ENCODE measurements at places on chromosomes 4 and X.

- no peak for DNase-seq
Measured at GRCh38 chr4:94650134-94650495, 107.6 kb upstream of the BMPR1B start.

DNA sequence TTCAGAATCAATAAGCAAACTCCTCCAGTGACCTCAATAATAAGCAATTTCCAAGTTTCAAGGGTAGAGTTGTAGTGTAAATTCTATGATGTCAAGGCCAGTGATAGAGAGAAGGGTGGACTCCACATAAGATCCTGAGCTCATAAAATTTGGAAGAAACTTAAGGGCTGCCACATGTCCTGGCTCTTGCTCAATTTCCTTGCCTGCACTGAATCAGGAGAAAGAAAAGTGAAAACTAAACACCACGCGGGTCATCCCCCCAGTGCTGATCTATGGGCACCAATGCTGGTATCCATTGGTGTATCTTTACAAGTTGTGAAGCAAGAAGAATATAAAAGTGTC lies 392.0 kb upstream of the INTU start:
- DNase-seq: no peak

DNA sequence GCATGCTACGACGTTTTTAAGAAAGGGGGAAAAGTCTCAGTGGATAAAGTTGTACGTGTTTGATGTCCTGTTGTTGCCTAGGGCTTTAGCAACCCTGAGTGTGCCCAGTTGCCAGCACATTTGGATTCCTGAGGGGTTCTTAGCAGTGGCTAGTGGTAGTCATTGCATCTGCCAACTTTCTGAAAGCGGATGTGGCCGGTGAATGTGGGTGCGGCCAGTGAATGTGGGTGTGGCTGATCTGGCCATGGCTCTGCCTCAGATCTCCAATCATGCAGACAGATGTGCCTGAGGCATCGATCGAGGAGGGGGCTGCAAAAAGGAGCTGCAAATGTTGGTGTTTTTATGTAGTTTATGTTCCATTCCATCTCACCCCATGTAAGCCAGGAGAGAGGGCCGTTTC lies 41.5 kb upstream of the FAT1 start:
- DNase-seq: no peak

GRCh38 chr4:163548481-163549243 lies 54.2 kb downstream of the TMA16 start:
- no peak for DNase-seq

DNA sequence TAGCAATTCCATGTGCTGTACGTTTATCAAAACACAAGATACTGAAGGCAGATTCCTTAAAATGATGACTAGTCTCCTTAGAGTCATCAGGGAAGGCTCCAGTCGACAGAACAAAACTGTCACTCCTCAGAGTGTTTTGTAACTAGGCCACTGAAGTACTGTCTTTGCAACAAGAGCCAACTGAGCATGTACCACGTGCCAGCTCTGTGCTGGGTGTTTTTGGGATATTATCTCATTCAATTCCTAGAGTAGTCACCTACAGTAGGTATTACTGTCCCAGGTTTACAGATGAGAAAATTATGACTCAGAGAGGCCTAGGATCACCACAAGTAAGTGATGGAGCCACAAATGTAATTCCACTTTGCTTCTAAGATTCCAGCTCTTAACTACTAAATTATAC lies 18.3 kb upstream of the NUP54 start:
- DNase-seq: no peak

DNA sequence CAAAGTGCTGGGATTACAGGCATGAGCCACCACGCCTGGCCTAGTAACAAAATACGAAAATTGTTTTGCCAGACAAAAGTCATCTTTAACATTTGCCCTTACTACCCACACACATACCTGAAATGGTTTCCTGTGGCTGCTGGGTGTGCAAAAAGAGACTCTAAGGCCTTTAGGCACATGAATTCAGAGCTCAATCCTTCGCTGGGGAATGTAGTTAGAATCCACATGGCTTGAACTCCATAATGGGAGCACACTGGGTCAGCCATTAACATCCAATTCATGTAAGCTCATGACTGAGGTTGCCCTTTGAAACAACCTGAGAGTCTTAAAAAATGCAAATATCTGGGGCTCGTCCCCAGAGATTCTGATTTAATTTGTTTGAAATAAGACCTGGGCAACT lies 87.8 kb downstream of the HPGD start:
- DNase-seq: no peak

- no peak for DNase-seq
Measured at GRCh38 chrX:120429776-120430540, 39.1 kb downstream of the LAMP2 start.

GRCh38 chrX:13764765-13765164 lies 30.2 kb downstream of the OFD1 start:
- no peak for DNase-seq

DNA sequence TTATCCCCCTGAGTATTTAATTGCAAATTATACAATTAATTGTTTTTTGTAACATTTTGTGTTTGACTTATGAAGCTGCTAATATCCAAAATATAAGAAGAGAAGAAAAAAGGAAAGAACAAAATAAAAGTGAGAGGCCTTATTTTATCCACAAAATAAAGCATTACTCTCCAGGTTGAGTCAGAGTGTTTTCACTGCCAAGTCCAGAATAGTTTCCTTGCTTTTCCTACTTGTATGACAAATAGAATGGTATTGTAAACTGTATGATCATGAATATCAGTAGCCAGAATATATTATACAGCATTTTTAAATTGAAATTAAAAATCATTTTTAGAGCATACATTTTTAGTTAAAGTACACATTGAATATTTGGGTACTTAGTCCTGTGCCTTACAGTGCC lies 237.8 kb downstream of the NDST4 start:
- no peak for DNase-seq

DNA sequence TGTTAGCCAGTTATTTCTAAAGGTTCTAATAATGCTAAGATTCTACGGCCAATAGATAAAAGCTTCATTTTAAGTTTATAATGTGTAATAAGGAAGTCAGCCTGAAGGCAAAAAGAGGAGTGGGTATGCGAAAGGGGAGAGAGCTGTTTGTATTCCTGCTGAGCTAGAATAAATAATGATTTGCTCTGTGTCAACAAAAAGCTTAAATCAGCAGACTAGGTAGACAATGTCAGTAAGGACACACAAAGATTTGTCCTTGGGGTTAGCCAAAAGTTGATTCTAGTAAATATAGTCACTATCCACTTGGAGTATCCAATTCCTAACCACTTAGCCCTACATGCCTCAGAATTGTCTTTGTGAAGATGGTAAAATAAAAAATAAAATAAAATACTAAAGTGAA lies 90.3 kb upstream of the GRIA3 start:
- DNase-seq: no peak

DNA sequence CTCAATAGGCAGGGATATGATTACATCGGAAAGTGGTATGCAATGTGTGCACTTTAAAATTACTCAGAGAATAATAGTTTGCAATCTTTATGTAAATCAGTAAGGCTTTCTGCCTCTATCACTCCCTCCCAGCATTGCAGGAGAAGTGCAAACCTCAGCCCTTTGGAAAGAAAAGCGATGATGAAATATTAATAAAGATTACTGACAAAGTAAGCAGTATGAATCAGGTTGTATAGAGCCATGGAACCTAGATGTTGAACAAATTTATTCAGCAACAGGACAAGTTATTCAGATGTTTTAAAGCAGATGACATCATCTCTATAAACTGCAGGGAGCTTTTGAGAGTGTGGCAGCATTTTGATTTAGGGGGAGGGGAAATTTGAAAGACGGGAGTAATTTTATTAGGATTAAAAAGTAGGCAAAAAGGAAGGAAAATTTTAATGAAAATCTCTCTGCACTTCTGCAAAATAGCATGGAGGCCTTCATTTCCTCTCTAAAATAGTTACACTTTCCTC lies 631.7 kb upstream of the GRIA3 start:
- no peak for DNase-seq

GRCh38 chr4:186134257-186134656 lies 29.8 kb downstream of the FAM149A start:
- DNase-seq: no peak

DNA sequence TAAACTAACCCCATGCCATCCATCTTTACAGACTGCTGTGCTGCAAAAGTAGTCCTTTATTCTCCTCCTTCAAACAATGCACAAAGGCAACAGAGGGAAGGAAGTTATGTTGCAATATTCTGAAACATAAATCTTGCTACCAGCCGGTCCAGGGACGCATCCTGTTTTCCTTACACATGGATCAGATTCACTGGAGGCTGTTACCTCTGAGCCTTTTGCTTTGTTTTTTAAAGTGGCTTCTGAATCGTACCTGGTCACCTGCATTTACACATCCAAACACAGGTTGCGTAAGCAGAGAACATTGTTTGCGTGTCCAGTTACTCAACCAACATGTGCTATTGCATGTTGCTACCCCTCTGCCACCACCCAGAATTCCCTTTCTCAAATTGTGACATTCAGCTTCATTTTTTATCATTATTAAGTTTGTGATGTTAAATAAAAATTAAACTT lies 8.8 kb downstream of the PPARGC1A start:
- no peak for DNase-seq

DNA sequence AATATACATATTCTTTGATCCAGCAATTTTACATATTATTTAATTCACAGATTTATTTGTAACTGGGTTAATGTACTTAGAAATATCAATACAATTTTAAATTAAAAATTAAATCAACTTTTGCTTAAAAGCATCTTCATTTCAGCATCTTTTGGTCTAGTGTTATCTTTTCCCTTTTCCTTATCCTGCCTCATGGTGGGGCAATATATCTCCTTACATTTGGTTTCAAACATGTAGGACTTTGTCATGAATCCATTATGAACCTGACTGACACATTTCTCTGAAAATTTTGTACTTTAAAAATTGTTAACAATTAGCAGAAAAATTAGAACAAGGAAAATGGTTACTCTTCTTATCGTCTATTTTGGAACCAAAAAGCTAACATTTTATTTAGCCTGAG lies 42.8 kb upstream of the ANK2 start:
- no peak for DNase-seq

DNA sequence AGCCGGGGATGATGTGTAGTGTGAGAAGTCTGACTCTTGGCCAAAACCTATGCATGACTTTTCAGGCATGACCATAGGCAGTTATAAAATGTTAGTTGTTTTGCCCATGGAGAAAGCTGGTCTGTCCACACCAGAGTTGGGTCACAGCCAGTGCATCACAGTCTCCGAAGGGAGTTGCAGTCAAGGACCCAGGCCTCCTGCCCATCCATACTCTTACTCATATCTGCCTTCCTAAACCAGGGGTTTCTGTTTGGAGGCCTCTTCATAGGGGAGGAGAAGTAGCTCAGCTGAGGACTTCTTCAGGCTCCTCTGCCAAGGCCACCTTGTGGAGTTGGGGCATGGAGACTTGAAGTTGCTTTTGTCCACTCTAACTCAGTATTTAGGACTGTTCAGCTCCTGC lies 1008.3 kb downstream of the PCDH18 start:
- no peak for DNase-seq

- DNase-seq: no peak
Measured at GRCh38 chr4:592825-593520, 16.9 kb upstream of the TMEM271 start.

- no peak for DNase-seq
Measured at GRCh38 chrX:71514367-71515037, 18.4 kb upstream of the OGT start.

- no peak for DNase-seq
Measured at GRCh38 chrX:118720058-118720707, 7.2 kb upstream of the IL13RA1 start.

- no peak for DNase-seq
Measured at GRCh38 chr4:81319657-81320056, 104.6 kb upstream of the PRKG2 start.

DNA sequence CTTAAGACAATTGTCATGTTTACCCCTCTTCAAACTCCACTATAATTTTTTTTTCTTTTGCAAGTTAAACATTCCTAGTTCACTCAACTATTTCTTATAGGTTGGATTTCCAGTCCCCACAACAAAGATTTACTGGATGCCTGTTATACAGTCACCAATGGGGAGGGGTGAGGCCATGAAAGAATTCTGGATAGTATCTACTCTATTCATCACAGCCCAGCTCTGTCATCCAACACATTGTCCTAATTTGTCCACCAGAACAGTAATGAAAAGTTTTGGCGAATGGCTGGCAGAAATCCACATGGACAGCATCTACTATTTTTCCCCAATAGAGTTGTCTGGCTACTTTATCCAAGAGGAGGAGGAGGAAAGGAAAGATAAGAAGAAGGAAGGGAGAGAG lies 192.7 kb upstream of the S100G start:
- DNase-seq: no peak

GRCh38 chr4:10345381-10345784 lies 111.8 kb downstream of the ZNF518B start:
- DNase-seq: no peak

DNA sequence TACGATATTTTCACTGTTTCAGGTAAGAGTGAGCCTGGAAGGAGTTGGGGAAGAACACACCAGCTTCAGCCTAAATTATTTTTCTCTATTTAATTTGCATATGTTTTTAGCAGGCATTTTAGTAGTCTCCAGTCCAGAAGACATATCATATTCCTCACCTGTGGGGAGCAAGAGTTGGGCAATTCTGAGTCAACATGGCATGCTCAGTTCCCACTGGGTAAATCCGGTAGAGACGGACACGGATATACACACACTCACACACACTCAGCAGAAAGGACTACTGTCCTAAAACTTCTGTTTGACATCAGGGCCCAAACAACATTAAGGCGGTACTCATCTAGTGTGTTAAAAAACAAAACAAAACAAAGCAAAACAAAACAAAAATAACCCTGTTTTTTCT lies 4.9 kb upstream of the BEX4 start:
- DNase-seq: no peak

- DNase-seq: no peak
Measured at GRCh38 chr4:94369046-94369445, 26.4 kb upstream of the HPGDS start.

- DNase-seq: no peak
Measured at GRCh38 chr4:6116696-6117285, 83.6 kb downstream of the JAKMIP1 start.

GRCh38 chr4:56475917-56476316 lies 8.5 kb downstream of the SRP72 start:
- DNase-seq: no peak

DNA sequence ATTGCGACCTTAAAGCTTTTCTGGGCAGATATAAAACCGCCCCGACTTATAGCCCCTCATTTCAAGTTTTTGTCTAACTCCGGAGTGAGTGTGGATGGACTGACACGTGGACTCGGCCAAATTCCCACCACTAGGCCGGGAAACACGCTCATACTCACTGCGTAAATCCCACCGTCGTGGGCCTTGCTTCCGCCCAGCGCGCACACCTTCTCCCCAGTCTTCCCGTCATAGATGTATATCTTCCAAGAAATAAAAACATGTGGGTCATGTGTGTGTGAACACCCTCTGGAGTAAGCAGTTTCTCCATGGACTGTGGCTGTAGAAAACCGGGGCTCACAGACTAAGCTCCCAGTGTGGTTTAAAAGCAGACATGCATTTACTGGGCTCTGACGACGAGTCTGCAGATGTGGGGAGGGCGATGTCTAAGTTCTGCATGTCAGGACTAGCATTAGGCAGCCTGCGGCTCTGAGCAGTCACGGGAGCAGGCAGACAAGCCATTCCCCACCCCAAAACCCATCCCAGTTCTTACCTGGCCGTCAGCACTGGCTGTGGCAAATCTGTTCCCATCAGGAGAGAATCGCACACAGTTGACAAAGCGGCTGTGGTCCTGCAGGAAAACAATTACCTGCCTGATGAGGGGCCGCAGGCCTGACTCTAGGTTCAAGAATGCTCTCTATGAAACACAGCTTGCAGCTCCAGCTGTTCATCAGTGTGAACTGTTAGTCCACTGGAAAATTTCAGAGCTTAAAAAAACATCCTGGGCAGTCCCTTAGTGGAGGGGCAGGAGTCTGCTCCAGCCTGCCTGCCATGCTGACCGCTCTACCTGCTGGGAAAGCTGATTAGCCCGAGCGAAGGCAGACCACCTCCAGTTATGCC lies 28.2 kb downstream of the WDR1 start:
- DNase-seq: no peak
